Activated CD4-positive, alpha-beta T cell treated with anti-CD3 and anti-CD28 coated beads, Interleukin-2, amount 50 U/mL, for 24 hours (primary cell): ENCODE measurements at places on chromosomes 3 and 15.

GRCh38 chr3:4830586-4830914, 148.7 kb upstream of the BHLHE40 start:
- DNase-seq, result no peak

DNA sequence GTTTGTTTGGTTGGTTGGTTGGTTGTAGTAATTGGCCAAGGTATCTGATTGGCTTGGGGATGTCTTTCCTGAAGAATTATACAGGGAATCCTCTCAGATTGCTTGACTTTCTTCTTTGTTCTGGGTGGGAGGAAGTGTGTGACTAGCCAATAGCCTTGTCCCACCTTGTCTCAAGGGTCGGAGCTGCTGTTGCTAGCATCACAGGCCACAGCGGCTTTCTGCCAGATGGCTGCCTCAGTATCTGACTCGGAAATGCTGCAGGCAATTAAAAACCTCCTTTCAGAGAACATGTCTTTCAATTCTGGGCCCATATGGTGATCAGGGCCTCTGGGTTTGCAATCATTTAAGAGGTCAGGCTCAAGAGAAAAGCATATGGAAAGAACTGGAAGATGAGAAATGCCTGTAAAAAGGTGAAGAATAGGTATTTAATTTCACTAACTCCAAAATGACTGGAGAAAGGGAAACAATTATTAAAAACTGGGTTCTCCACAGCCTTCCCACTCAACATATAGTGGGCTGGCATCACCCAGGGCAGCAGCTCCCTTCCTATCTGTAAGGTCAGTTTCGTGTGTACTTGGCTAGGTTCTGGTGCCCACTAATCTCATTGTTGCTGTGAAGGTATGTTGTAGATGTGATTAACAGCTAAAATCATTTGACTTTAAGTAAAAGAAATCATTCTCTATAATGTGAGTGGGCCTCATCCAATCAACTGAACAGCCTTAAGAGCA, 32.4 kb downstream of the TGFBR2 start:
- DNase-seq, result no peak

GRCh38 chr15:89753855-89754254, 2.8 kb upstream of the MESP1 start:
- no peak for DNase-seq

- no peak for DNase-seq
Observed at GRCh38 chr3:45529697-45530096, 64.9 kb upstream of the LIMD1 start.

- DNase-seq, result no peak
Observed at GRCh38 chr3:138047596-138048158, 37.7 kb downstream of the CLDN18 start.

DNA sequence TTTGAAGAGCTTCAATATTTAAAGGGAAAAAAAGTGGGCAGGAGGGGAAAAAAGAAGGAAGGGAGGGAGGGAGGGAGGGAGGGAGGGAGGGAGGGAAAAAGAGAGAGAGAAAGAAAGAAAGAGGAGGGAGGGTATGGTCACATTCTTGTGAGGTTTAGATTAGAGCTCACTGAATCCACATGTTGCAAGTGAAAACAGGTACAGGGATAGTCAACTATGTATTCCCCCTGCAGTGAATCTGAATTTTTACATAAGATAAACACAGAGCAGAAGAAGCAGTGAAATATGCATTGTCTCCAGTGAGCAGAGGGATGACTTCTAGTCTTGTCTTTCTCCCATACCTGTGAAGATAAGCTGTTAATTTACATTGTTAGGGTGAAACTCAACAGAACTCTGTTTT, 84.0 kb downstream of the IFT80 start:
- no peak for DNase-seq

GRCh38 chr3:66386925-66387650, 113.7 kb downstream of the LRIG1 start:
- no peak for DNase-seq

GRCh38 chr3:50241163-50241562, 5.2 kb downstream of the GNAI2 start:
- DNase-seq, result no peak

GRCh38 chr3:72579191-72579580, 269.1 kb downstream of the SHQ1 start:
- no peak for DNase-seq

GRCh38 chr3:187843654-187844053, 98.4 kb upstream of the BCL6 start:
- DNase-seq, result no peak

GRCh38 chr15:69691307-69692015, 238.8 kb downstream of the RPLP1 start:
- no peak for DNase-seq

- no peak for DNase-seq
Observed at GRCh38 chr3:120469440-120469839, 18.6 kb upstream of the FSTL1 start.

- DNase-seq, result no peak
Observed at GRCh38 chr3:14602804-14603644, 48.5 kb upstream of the CCDC174 start.

DNA sequence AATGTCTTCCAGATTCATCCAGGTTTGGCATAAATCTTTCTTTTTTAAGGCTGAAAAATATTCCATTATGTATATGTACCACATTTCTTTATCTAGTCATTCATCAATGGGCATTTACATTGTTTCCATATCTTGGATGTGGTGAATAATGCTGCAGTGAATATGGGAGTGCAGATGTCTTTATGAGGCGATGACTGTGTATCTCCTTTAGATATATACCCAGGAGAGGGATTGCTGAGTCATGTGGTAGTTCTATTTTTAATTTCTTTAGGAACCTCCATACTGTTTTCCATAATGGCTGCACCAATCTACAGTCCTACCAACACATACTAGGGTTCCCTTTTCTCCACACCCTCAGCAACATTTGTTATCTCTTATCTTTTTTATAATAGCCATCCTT, 96.3 kb downstream of the LRRC28 start:
- no peak for DNase-seq

DNA sequence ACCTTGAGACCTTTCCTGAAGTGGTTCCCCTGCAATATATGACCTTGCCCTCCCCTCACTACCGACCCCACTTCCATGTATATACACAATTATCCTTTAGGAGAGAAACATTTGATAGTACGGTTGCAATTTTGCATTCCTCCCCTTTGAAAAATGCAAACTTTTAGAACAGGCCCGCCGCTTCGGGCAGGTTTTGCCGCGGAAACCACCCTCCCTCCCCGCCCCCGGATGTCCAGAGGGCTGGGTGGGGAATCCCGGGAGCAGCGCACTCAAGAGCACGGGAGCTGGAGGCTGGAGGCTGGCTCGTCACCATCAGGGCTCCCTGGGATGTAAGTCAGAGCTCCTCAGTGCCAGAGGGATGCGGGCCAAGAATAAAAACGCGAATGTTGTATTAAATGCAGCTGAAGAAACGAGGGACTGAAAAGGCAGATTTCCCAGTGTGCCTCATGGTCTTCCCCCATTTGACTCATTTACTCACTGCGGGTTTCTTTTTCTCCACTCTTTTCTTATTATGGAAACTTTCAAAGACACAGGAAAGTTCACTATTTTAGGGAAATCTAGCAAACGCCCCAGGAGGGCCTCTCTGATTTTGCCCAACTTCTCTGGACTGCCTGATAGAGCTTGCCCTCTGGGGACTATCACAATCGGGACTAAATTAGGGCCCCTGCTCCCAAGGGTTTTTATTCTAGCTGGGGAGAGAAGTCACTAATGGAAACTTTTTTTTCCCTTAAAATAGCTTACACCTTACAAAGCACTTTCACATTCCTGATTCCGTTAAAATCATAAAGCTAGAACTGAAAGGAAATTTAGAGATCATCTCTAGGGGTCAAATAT, 2.9 kb upstream of the USP3 start:
- DNase-seq, result no peak

DNA sequence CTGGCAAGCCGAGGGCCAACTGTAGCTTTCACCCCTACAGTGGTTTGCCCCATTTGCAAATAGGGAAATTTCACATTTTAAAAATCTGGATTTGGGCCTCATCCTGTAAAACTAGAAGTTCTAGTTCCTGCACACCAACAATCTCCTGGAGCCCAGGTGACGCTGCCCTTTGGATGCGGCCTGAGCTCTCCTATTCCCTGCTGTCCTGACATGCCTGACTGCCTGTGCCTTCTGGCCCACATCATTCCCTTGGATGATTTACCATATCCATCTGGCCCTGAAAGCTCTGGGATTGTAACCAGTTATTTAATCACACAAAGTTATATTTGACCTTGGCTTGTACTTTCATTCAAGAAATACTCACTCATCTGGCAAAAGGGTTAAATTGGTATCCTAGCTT, 272.3 kb downstream of the ARRDC4 start:
- no peak for DNase-seq
